ENCODE measurements at places on chromosomes 7 and 10.

DNA sequence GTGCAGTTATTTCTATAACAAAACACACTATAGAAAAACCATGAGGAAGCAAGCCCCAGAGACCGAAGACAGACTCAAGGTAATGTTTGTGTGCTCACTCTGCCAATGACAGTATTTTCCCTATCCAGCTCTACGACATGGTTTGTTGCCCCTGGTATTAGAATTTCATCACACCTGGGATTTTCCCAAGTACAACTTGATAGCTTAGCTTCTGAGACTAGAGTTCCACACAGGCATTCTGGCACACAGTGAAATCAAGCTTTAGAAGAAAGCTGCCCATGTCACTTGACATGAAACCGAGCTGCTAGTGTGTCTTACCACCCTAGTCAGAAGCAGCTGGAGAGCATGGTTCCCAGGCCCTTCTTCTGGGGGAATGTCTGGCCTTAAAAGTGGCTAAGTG is 44.1 kb upstream of the AKR1E2 start:
- DNase-seq, result no peak

GRCh38 chr7:154919344-154920225 is 83.3 kb downstream of the PAXIP1 start:
- DNase-seq, result no peak

- no peak for DNase-seq
These were observed 20.6 kb upstream of the USP6NL start for GRCh38 chr10:11631890-11632587.

DNA sequence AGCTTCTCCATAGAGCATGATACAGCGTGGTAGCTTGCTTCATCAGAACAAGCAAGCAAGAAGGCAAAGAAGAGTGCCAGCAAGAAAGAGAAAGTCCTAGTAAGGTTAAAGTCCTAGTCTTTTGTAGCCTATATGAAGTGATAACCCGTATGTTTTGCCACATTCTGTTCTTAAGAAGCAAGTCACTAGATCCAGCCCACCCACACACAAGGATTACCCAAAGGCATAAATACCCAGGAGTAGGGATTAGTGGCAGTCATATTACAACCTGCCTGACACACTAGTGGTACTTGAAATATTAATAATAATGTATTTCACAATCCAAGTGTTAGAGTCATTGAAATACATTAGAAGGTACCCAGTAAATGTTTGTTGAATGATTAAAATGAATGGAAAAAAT is 285.5 kb downstream of the HPSE2 start:
- no peak for DNase-seq

GRCh38 chr7:22426463-22427094 is 69.6 kb upstream of the RAPGEF5 start:
- no peak for DNase-seq

DNA sequence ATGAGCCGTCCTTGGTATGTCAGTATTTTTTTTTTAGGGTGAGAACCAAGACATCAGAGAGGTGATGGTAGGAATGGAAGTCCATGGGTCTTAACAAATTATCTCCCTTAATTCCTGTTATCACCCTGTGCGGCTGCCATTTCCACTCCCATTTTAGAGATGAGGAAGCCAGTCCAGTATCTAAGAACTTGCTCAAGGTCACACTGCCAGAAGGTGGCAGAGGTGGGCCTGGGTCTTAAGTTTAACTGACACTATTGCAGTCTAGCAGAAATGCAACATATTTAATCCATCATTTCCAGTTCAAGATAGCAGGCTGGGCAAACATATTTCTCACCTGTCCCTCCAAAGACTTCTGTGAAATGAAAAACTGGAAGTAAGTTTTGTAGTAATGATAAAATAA is 108.3 kb downstream of the GLI3 start:
- no peak for DNase-seq

- DNase-seq, result no peak
These were observed 95.8 kb upstream of the CREB5 start for GRCh38 chr7:28316489-28316888.

- DNase-seq, result no peak
These were observed at the start of gene FLNC for GRCh38 chr7:128830231-128831177. FLNC (plus strand) TSS chr7:128830406; CDS start chr7:128830638, 232 bp downstream.

- no peak for DNase-seq
These were observed 19.8 kb downstream of the ZNF107 start for GRCh38 chr7:64685741-64686140.

GRCh38 chr7:80307227-80307856 is 172.7 kb downstream of the GNAI1 start:
- no peak for DNase-seq

DNA sequence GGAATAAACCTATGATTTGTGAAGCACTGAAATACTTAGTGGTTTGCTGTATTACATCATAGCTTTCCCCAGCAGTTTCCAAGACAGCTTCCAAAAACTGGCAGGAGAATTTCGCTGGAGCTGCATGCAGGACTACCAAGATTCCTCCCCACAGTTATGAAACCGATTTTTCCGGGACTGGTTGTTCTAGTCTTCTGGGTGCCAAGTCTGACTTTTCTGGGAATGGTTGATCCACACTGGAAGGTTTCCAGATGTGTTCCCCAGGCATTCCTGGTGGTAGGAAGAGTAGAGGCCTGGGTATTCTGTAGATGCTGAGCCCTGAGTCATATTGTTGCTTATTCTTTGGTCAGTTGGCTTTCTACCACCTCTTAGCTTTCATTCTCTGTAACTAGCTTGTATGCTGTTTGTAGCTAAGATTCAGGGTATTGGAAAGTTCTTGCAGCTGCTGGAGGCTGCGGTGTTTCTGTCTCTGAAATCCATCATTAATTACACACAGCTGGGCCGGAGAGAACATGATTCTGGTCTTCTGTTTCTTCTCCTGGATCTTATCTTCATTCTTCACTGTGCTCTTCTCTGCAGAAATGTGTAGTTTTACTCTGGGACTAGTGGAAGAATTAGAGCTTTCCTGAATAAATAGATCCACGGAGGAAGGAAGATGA is 6.3 kb downstream of the ABCC2 start:
- no peak for DNase-seq

DNA sequence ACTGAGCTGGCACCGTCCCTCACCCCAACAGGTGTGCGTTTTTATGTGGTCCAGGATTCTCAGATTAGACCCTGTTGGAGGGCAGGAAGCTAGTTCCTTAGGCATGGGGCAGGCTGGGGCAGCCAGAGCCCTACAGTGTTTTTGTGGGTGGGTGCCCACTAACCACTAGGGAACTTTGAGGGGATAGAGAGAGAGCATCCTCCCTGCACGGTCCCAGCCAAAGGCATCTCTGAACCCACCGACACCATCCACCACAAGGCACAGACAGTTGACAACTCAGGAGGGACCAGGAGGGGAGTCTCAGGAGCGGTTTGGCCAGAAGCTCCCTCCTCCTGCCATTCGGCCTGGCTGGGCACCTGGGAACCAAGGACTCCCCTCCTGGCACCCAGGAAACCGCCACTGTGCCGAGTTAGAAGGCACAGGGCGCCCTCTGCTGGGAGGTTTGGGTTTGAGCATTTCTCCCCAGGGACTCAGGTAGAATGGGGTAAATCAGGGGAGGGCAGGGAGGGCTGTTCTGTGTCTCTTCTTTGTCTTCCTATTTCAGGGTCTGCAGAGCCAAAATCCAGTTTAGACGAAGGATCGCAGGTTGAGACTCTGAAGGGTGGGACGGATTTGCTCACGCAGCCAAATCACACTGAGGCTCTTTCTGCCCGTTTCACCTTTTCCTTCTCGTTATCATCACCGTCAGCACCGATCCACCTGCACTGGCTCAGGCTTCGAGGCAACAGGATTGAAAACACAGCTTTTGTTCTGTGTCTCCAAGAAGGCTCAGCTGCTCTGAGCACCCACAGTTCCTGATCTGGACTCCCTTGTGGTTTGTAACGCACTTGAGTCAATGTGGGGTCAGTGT is 84.8 kb upstream of the COL13A1 start:
- peak; percentile 28 for DNase-seq

DNA sequence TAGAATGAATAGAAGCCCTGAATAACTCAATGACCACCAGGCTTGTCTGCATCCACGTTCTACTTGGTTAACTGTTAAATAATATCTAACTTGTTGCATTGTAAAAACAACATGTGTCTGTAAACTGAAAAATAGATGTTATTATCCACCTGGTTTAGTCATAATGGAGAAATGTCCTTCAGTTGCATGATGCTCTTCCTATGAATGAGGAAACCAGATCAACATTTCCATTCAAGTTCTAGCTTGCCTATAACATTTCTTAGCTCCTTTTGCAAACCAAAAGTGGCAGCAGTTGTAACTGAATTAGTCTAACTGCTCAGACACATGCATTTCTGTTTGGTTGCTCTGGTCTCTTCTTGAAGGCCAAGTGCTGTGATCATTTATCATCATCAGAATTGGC is 62.9 kb upstream of the BET1 start:
- DNase-seq, result no peak

DNA sequence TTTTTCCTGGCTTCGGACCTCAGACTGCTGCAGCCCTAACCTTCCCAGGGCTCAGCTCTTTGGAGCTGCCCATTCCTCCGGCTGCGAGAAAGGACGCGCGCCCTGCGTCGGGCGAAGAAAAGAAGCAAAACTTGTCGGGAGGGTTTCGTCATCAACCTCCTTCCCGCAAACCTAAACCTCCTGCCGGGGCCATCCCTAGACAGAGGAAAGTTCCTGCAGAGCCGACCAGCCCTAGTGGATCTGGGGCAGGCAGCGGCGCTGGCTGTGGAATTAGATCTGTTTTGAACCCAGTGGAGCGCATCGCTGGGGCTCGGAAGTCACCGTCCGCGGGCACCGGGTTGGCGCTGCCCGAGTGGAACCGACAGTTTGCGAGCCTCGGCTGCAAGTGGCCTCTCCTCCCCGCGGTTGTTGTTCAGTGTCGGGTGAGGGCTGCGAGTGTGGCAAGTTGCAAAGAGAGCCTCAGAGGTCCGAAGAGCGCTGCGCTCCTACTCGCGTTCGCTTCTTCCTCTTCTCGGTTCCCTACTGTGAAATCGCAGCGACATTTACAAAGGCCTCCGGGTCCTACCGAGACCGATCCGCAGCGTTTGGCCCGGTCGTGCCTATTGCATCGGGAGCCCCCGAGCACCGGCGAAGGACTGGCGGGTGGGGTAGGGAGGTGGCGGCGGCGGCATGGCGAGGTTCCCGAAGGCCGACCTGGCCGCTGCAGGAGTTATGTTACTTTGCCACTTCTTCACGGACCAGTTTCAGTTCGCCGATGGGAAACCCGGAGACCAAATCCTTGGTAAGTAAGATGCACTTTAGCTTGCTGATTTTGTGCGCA is at the start of gene PLXDC2:
Gene PLXDC2, plus strand, starts transcription at position 22 of the 820 bp plus-strand sequence.
- no peak for DNase-seq

DNA sequence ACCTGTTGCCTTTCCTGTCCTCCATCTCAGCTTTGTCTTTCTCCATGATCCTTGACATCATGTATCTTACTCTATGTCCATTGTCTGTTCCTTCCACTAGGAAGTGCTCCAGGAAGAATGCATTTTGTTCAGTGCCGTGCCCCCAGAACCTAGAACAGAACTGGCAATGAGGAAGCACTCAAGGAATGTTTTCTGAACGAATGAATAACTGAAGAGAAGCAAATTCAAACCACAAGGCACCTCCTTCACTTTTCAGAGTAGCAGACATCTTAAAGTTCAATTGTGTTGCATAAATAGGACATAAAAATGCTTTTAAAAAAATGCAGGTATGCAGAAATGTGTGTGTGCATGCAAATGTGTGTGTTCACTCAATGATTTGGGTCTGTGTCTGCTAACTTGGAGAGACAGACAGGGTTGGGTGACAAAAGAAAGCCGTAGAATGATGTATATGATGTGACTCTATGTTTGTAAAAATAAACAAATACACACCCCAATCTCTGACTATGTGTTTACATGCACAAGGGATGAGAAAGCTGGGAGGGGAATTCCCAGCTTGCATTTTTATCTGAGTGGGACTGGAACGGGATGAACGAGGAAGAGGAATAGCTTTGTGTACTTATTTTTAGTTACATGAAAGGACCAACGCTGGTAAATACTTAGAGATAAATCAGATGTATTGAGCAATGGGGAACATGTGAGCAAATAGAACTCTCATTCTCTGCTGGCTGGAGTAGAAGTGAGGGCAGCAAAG is 237.7 kb downstream of the FANK1 start:
- no peak for DNase-seq

DNA sequence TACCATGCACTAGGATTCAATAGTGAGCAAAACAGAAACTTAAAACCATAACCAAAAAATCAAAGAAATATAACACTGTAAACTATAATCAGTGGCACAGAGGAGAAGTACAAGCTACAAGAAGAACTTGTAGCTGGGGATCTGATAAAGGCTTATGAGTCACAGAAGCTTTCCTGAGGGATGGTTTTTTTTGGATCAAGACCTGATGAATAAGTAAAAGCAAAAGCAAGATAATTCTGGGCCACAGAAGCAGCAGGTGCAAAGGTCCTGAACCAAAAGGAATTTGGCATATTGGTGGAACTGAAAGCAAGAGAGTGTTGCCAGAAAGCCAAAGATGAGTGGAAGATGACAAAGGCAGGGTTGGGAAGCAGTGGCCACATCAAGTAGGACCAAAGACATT is 37.4 kb upstream of the BET1 start:
- DNase-seq, result no peak

DNA sequence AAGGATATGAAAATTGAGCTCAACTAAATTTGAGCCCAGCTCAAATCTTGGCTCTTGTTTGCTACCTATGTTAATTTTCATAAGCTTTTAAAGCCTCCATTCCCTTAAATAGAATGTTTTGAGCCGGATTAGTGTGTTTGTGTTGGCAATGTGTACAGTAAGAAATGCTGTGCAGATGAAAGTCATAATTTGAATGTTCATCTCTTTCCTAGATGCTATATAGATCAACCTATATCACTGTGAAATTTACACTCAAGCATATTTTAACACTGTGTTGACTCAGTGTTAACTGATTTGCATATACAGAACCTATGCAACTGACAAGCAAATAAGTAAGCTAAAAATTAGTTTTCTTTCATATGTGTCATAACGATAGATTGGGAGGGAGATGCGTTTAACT is 272.5 kb downstream of the TFEC start:
- no peak for DNase-seq

DNA sequence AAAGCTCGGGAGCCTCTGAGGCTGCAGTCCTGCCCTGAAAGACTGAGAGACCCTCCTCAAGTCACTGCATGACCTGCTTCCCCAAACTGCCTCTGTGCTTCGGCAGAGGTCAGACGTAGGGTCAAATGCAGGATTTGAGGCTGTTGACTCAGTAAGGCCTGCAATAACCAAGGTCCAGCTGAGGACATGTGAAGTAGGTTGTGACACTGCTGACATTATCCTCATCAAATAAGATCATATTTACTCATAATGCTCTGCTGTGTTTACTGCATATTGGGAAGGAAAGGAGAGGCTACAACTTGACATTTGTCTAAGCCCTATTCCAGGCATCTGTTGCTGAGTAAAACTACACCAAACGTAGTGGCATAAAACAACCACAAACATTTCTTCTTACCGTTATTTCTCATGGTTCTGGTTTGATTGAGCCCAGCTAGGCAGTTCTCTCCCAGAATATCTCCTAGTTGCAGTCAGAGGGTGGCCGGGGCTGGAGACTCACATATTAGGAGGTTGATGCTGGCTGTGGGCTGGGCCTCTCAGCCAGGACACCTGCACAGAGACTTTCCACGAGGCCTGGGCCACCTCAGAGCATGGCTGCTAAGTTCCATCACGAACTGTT is 122.1 kb upstream of the STK17A start:
- DNase-seq, result no peak
